ENCODE measurements at places on chromosomes 3 and 15. TPM values are rescaled to one million over a fixed set of nuclear protein-coding genes. Genes with fewer than 3 reads are reported as not detected.

Gene HYAL3
- total RNA-seq, result 6.9 TPM

Gene STARD9
- 13.6 TPM for total RNA-seq

Gene CSPG5
- total RNA-seq, result 2.8 TPM

Gene HGD
- not detected for total RNA-seq

Gene INKA1
- total RNA-seq, result 7.9 TPM

Gene SERINC4
- total RNA-seq, result not detected

Gene CRABP1
- total RNA-seq, result not detected

Gene IGSF11
- total RNA-seq, result not detected

Gene CELSR3
- total RNA-seq, result 9.6 TPM

Gene INO80
- 19.8 TPM for total RNA-seq

Gene SEC22C
- 55.8 TPM for total RNA-seq

Gene RPL35A
- 675 TPM for total RNA-seq

Gene ADAMTSL3
- 0.49 TPM for total RNA-seq

Gene DBR1
- total RNA-seq, result 14.9 TPM

Gene TFDP2
- total RNA-seq, result 24.8 TPM

Gene HMG20A
- total RNA-seq, result 42.5 TPM

Gene FETUB
- total RNA-seq, result not detected

Gene TM6SF1
- 22.3 TPM for total RNA-seq

Gene SH2D7
- not detected for total RNA-seq

Gene SUSD5
- total RNA-seq, result 38.5 TPM

Gene ISL2
- not detected for total RNA-seq

Gene SLC28A1
- not detected for total RNA-seq

Gene HES1
- total RNA-seq, result 36.7 TPM

Gene LTF
- total RNA-seq, result not detected

Gene NR1I2
- total RNA-seq, result not detected

Gene ATP10A
- total RNA-seq, result 163 TPM

Gene MINAR1
- 4.0 TPM for total RNA-seq

Gene SPSB4
- 2.7 TPM for total RNA-seq

Gene ITGA11
- total RNA-seq, result 1,105 TPM

Gene NOX5
- total RNA-seq, result not detected

Gene HRG
- total RNA-seq, result not detected

Gene NAALADL2
- 19.8 TPM for total RNA-seq

Gene EFCC1
- 0.13 TPM for total RNA-seq

Gene ASB14
- not detected for total RNA-seq

Gene MTHFS
- 16.9 TPM for total RNA-seq

Gene COL6A5
- total RNA-seq, result not detected

Gene TMEM89
- not detected for total RNA-seq

Gene UBE2E2
- total RNA-seq, result 70.4 TPM

Gene FOXB1
- not detected for total RNA-seq

Gene SPTSSB
- not detected for total RNA-seq

Gene ZNF80
- not detected for total RNA-seq

Gene DUOXA2
- not detected for total RNA-seq

Gene ROPN1
- not detected for total RNA-seq

Gene DPPA4
- 0.22 TPM for total RNA-seq

Gene SLC15A2
- total RNA-seq, result 0.92 TPM

Gene ARHGEF26
- total RNA-seq, result 3.5 TPM

Gene LRRC31
- total RNA-seq, result not detected

Gene TLNRD1
- total RNA-seq, result 17.0 TPM

Gene RBP2
- total RNA-seq, result not detected

Gene IGDCC3
- total RNA-seq, result 0.27 TPM

Gene GPR15
- not detected for total RNA-seq

Gene LRRN1
- 2.2 TPM for total RNA-seq
